ENCODE measurements at places on chromosomes 7 and 10.

DNA sequence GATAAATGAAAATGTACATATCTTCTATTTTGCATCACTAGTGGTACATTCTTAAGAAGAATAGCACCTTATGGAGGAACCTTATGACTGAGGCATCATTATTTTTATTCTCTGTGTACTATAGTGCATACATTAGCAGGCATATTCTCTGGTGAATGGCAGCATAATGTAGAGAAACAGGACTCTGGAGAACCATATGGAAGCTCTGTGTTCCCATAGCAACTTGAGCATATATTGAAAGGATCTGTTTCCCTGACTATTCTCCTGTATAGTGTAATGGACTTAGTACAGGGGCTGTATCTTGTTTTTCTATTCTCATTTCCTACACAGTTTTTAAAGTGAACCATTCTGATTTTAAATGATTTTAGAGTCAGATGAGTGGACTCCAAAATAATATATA lies 128.4 kb upstream of the SMIM30 start:
- DNase-seq, result no peak

GRCh38 chr10:48520594-48520993 lies 84.3 kb downstream of the ARHGAP22 start:
- no peak for DNase-seq

DNA sequence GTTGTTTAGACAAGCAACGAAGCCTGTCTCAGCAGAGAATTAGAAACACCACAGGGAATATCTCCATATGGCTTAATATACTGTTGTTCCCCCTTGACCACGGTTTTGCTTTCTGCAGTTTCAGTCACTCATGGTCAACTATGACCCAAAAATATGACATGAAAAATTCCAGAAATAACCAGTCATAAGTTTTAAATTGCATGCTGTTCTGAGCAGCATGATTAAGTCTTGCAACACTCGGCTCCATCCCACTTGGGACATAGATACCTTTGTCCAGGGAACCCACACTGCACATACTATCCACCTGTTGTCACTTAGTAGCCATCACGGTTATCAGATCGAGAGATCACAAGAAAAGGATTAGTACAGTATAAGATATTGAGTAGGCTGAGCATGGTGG lies 60.7 kb upstream of the FOXK1 start:
- no peak for DNase-seq

DNA sequence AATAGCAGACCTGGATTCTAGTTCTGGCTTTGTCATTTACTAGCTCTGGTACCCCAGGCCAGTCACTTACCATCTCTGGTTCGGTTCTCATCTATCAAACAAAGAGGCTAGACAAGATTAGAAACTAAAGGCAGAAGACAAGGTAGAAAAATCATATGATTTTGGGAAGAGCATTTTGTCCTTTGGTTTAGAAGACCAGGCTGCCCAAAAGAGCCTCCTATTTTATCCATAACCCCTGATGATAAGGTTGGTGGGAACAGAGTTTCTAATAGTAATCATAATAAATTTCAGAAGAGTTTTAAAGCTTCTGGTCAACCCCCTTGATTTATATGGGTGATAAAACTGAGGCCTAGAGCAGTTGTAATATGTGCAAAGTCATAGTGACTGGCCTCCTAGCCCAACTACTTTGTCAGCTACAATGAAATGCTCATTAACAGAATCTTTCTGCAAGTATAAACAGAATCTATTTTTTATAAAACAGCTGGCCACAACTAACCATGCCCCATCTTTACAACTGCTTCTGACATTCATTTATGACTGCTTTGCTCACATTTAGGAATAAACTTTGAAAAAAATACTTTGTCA lies 23.4 kb downstream of the COX15 start:
- DNase-seq, result no peak

- no peak for DNase-seq
These were observed 290.3 kb downstream of the TNS3 start for GRCh38 chr7:47291461-47292081.

DNA sequence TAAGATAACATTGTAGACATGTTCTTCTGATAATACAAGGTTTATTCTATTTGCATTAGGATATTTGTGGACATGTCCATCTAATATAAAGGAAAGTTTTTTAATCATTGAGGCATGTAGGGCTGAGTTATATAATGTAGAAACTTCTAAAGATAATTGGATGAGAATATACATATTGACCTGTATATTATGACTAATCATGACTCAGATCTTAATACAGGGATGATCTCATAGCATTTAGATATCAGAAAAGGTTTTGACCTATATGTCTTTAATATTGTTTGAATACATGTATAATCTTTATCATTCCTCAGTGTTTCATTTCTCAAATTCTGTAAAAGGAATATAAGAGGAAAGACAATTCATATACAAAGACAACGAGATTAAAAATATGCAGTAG lies 39.2 kb downstream of the CD36 start:
- DNase-seq, result no peak

- no peak for DNase-seq
These were observed 65.7 kb downstream of the AP3M1 start for GRCh38 chr10:74084955-74085354.

- no peak for DNase-seq
These were observed 234.7 kb downstream of the CREB5 start for GRCh38 chr7:28647076-28647421.

DNA sequence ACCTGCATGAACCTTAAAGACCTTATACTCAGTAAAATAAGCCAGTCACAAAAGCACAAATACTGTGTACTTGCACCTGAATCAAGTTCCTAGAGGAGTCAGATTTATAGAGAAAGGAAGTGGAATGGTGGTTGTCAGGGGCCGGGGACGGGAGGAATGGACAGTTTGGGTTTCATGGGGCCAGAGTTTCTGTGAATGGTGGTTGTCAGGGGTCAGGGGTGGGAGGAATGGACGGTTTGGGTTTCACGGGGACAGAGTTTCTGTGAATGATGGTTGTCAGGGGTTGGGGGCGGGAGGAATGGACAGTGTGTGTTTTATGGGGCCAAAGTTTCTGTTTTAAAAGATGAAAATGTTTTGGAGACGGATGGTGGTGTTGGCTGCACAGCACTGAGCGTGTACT lies 260.0 kb upstream of the MKI67 start:
- DNase-seq, result no peak

GRCh38 chr10:132971448-132972148 lies 29.2 kb upstream of the CFAP46 start:
- no peak for DNase-seq

All from A673 (cell line).